Motor neuron (in vitro differentiated cells): ENCODE measurements at places on chromosomes 5 and 9. TPM values are rescaled to one million over a fixed set of nuclear protein-coding genes. Genes with fewer than 3 reads are reported as not detected.

DAPK1 gene
- total RNA-seq: 55.9 and 61.4 TPM in 2 replicates

SMIM27 gene
- 16.7 and 16.9 TPM in 2 replicates for total RNA-seq

ANGPTL2 gene
- 10.9 and 15.6 TPM in 2 replicates for total RNA-seq

F2RL1 gene
- not detected in 2 replicates for total RNA-seq

PTPN3 gene
- total RNA-seq: 11.5 and 12.6 TPM in 2 replicates

ABLIM3 gene
- 5.8 and 11.4 TPM in 2 replicates for total RNA-seq

MACIR gene
- 16.6 and 19.0 TPM in 2 replicates for total RNA-seq

DNA sequence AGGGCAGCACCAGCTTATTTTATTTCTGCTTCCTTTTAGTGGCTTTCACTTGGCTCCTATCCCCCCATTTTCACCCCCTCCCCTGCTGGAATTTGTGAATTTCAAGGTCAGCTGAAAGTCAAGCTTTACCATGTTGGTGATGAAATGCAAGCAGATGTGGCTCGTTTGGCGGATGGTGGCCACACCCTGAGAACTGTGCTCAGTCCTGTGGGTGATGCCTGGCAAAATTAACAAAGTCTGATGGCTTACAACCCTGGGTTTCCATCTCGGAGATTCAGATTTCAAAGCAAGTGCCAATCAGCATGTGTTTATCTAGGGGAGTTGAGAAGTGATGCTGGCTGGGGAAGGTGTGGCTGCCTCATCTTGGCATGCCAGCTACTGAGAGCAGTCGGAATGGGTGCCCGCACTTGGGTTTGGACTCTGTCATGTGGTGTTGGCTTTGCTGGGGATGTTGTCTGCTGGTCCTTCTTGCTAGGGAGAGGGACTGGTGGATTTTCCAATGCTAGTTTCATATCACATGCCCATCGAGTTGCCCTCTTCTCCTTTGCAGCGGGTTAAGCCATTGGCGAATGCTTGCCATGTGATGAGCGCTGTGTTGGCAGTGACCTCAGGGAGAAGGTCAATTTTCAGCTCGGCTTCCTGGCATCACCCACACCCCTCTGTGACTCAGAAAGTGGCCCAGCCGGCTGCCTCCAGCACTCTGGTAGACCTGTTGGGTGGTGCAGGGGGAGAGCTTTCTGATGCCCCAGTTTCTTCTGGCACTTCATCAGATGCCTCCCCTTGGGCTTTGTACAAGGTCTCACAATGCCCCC, 77.0 kb upstream of the PITX1 start:
- peak; percentile 53 for ATAC-seq

DNA sequence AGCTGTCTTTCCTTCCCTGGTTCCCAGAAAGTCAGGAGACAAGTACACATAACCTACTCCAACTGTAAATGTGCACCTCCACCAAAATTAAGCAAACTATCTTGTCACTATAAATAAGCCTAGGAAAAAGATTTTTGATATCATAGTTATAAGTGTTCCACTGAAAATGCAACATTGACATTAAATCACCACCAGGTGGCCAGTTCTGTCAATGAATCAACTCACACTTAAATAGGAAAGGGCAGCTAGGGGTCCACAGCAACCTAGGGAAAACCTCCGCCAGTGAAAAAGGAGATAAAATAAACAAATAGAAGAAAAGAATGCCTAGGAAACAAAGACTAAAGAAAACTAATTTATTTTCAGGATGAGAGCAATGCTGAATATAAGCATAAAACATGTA, 243.0 kb upstream of the PTPRD start:
- no peak for ATAC-seq

- ATAC-seq: no peak
Observed at GRCh38 chr9:108468364-108468763, 387.4 kb downstream of the ACTL7B start.

- ATAC-seq: peak; percentile 75
Observed at GRCh38 chr9:131800843-131801242, 61.0 kb upstream of the RAPGEF1 start.

DNA sequence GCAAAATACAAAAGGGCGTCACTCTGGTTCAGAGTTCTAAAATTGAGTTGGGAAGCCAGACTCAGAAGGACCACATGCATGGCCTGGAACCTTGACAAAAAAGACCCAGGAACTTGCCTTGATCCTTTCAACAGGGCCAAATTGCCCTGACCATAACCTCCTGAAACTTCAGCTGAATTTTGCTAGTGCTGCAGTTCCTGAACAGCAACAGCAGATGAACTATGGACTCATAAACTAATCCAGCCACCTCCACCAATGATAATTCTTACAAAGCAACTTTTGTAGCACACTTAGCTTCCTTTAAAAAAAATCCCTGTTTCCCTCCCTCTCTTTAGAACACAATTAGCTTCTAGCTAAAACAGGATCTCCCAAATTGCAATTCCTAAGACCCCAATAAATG, 155.9 kb downstream of the MAT2B start:
- no peak for ATAC-seq

DNA sequence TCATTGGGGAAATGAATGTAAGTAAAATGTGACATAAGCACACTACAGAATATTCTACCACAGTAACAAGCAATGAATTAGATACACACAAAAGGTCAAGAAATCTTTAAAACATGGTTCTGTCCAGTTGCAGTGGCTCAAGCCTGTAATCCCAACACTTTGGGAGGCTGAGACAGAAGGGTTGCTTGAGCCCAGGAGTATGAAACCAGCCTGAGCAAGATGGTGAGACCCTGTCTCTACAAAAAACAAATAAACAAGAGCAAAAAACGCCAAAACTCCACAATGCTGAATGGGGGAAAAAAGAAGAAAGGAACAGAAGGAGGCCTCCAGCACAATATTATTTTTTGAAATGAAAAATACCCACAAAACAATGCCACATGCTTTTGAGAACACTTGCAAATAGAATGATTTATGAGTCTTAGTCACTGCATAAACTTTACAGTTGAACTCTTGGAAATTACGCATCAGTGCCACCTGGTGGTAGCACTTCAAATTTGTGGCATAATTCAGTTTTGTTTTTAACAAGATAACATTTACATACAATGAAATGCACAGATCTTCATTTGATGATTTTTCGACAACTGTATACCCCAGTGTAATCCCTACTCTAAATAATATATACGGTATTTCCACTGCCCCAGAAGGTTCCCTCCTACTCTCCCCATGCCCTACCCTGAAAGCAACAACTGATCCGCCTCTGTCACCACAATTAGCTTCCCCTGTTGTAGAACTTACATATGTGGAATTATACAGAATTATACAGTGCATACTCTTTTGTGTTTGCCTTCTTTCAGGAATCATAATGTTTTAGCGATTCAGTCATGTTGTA, 14.4 kb upstream of the SPINK4 start:
- peak; percentile 53 for ATAC-seq

DNA sequence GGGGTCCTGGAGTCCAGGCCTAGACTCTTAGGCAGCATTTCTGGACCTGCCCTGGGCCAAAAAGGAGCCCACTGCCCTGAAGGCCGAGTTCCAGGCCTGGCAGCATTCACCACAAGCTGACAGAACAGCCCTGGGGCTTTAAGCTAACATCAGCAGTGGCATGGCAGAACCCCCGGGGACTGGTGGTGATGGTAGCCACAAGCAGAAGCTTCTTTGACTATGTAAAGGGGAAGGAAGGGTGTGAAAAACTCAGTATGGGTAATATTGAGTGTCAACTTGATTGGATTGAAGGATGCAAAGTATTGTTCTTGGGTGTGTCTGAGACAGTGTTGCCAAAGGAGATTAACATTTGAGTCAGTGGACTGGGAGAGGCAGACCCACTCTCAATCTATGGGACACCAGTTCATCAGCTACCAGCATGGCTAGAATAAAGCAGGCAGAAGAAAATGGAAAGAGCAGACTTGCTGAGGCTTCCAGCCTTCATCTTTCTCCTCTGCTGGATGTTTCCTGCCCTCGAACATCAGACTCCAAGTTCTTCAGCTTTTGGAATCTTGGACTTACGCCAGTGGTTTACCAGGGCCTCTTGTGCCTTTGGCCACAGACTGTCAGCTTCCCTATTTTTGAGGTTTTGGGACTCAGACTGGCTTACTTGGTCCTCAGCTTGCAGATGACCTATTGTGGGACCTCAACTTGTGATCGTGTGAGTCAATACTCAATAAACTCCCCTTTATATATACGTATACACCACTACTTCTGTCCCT, 661.0 kb upstream of the C9orf72 start:
- no peak for ATAC-seq

GRCh38 chr5:2291146-2291840, 408.6 kb upstream of the IRX4 start:
- no peak for ATAC-seq

DNA sequence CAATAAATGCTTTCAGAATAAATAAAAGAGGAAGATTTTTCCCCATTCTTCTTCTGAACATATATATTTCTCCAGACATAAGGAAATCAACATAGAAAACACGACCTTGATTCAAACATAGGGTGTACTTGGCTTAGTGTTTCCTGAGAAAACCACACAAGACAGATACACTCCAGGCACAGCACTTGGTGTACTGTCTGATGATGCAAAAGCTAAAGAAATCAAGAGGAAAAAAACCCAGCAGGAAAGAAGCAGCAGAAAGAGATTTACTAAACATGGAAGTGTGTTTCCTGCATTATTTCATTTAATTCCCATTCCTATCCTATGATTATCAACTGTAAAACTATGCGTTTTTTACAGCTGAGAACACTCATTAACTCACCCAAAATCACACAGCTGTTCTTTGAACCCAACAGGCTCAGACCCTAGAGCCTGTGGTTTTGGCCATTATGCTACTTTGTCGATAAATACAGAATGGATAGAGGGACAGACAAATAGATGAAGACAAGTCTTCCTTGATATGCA, 46.1 kb downstream of the NIPAL4 start:
- ATAC-seq: no peak

DNA sequence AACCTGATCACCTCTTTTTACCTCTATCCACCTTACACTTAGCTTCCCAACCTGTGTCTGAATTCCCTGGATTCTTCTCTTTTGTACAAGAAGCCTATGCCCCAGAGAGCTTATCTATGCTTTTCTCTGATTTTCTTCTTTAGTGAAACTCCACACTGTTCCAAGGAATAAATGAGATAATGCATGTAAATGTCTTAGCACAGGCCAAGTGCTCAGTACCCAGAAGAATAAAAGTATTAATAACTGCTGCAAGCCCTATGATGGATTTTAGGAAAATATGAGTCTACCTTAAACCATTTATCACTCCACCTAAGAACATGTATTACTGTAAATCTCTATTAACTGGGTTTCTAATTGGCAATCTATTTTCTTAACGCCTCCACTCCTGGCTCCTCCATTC, 168.5 kb upstream of the TNC start:
- no peak for ATAC-seq

DNA sequence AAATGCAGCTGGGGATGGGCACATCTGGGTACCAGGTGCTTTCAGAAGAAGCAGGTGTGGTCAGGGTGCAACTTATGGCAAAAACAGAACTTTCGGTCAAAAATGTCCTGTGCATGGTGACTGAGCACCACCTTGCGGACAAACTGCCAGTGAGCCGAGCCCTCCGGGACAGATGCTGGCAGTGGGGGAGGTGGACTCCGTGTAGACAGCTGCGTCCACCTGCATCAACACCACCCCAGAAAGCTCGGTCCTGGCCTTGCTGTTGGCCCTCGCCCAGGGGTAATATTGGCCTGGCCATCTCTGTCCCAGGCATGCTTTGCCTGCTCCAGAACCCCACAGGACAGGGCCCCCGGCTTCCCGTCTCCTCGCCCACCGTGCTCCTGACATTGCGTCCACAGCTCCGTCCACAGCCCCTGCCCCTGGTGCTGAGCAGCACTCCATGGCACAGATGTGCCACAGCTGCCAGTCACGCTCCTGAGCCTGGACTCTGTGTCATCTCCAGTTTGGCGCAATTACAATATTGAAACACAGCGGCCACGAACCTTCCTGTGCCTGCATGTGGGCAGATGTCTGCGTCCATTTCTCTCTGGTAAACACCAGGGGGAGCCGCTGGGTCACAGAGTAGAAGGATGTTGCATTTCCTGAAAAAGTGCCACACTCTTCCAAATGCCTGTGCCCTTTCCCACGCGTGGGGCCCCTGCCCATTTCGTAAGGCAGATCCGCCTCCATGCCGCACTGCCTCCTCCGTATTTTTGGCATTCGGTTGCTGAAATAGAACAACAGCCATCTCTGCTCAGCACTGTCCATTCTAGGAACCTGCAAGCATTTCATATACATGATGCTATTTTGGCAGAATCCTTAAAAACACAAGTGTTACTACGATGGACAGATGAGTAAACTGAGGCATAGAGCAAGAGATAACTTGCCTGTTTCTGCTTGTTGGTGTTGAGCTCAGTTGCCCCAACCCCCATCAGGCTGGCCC, 33.4 kb upstream of the SLC6A19 start:
- peak; percentile 89 for ATAC-seq

DNA sequence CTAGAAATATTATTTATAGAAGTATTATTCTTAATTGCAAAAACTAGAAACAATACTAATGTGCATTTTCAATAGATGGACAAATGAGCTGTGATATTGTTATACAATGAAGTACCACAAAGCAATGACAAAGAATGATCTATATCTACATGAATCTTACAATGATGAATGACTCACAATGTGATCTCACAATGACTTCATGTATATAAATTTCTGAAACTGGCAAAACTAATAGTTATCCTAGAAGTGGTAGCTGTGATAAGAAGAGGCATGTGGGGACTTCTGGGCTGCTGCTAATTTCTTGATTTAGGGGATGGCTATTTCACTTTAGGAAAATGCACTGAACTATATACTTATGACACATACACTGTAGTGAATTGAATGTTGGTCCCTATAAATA, 396.0 kb upstream of the ZNF608 start:
- ATAC-seq: peak; percentile 22

DNA sequence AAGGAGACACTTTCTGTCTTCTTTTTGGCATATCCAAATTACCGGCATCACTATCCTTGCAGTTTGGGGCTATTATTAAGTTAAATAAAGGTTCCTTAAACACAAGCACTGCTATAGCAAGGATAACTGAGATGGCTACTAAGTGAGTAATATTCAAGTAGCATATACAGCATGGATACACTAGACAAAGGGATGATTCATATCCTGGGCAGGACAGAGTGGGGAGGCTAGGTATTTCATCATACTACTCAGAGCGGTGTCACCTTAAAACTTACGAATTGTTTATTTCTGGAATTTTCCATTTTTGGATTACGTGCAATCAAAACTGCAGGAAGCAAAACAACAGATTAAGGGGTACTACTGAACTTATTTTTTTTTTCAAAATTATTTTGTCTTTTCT, 54.1 kb downstream of the FER start:
- ATAC-seq: no peak

DNA sequence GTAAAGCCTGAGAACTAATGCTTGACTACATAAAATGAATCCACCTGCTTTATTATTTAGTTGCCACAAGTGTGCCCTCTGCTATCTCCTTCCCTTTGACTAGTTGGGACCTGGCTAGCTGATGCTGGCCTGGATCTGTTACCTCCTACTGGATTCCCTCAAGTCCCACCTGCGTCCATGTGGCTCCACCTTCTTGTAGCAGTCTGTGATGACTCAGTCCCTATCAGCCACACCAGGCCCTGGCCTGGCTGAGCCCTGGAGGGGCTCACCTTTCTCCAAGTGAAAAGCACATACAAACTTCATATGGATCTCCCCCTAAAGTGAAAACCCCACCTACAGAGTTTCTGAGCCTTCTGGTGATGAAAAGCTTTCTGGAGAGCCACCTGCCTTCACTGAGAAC, 611.4 kb downstream of the SEMA5A start:
- no peak for ATAC-seq
